Neuronal stem cell (in vitro differentiated cells): ENCODE measurements at places on chromosomes 13 and 19.
A peak's percentile ranks its signal among the peaks of the same experiment; 100 is the strongest.

DNA sequence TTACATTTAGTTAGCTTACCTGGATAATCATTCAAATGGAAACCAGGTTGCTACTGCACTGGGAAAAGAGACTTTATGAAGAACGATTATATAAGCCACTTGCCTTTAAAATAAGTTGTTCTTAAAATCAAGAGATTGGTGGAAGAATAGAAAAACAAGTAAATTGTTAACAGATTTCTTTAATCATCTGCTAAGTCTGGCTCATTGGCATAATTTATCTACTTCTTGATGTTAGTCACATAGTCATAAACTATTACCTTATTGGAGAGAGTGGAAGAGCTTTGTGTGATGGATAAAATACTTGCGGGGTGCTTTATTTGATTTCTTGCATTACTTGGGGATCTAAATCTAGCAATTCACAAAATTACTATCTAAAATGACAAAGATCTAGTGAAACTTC lies 6.8 kb downstream of the LSM14A start:
- no peaks in the 10 kb centered on the region for H3K36me3 ChIP-seq
- H3K4me1 ChIP-seq, result no peaks in the 10 kb centered on the region
- H3K27ac ChIP-seq, result no peak overlapping the region
- no peaks in the 10 kb centered on the region for H3K27me3 ChIP-seq
- no peak for DNase-seq

DNA sequence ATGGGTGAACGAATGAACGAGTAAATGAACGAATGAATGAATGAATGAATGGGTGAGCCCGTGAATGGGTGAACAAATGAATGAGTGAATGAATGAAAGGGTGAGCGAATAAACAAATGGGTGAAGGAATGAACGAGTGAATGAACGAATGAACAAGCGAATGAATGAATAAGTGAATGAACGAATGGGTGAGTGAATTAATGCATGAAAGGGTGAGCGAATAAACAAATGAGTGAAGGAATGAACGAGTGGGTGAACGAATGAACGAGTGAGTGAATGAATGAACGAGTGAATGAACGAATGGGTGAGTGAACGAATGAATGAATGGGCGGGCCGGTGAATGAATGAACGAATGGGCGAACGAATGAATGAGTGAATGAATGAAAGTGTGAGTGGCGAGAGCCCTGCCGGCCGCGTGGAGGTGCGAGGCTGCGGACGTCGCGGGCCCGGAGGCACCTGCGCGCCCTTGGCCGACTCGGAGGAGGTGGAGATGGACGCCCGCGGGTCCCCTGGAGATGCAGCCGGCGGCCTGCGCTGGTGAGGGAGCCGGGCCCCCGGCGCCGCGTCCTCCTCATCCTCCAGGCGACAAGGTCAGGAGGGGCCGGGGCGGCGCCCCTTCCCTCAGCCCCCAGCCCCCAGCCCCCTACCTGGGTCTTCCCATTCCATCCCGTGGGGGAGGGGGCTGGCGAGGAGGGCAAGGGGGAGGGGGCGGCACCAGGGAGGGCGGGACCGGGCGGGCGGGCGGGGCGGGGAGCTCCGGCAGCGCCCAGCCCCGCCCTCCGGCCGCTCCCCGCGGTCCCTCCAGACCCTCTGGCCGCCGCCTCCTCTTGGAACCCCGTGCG lies 15.4 kb downstream of the ANKRD24 start:
- no peaks in the 10 kb centered on the region for H3K36me3 ChIP-seq
- DNase-seq, result no peak
- H3K4me3 ChIP-seq, result no peak overlapping the region
- peaks cover 30% of the 10 kb centered on the region for H3K27me3 ChIP-seq
- H3K4me1 ChIP-seq, result no peaks in the 10 kb centered on the region
- H3K27ac ChIP-seq, result no peak overlapping the region

GRCh38 chr13:38350114-38350617 lies 515 bp downstream of the UFM1 start:
- H3K4me1 ChIP-seq, result peaks cover 9% of the 10 kb centered on the region
- H3K4me3 ChIP-seq, result peak overlapping the region; percentile 88
- H3K27ac ChIP-seq, result no peak overlapping the region

GRCh38 chr13:37270226-37271001 lies 164.9 kb upstream of the CSNK1A1L start:
- no peaks in the 10 kb centered on the region for H3K4me1 ChIP-seq
- no peak for DNase-seq
- H3K4me3 ChIP-seq, result no peak overlapping the region
- H3K27ac ChIP-seq, result no peak overlapping the region

DNA sequence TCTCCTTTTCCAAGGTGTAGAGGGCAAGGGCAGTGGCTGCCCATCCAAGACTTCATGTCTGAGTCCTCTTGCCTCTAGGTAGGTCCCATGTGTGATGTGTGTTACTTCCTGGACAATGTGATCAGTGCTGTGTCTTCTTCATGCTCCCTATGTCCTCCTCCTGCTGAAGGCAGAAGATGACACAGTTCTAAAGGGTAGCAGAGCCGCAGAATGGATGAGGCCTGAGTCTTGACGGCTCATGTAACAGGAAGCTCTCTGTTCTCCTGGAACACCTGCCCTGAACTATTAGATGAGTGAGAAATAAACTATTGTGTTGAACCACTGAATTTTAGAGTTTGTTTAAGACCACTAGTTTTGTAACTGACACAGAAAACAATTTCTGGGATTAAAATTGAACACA lies 165.9 kb downstream of the NDFIP2 start:
- H3K4me1 ChIP-seq, result no peaks in the 10 kb centered on the region
- no peaks in the 10 kb centered on the region for H3K27me3 ChIP-seq
- H3K27ac ChIP-seq, result no peak overlapping the region

DNA sequence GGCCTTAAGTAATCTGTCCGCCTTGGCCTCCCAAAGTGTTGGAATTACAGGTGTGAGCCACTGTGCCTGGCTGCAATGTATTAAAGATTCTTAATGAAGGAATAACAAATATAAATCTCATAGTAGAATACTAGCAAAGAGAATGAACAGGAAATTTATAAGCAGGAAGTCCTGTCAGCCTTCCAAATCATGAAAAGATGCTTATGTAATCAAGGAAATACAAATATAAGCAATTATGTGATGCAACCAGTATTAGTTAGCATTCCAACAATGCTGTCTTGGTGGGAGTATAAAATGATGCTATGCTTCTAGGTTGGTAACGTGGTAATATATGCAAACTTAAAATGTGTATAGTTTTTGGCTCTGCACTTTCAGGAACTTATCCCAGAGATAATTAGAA lies 133.8 kb downstream of the PDS5B start:
- H3K4me3 ChIP-seq, result no peak overlapping the region
- H3K36me3 ChIP-seq, result peaks cover 2% of the 10 kb centered on the region
- H3K4me1 ChIP-seq, result no peaks in the 10 kb centered on the region
- no peak for DNase-seq
- no peak overlapping the region for H3K27ac ChIP-seq

DNA sequence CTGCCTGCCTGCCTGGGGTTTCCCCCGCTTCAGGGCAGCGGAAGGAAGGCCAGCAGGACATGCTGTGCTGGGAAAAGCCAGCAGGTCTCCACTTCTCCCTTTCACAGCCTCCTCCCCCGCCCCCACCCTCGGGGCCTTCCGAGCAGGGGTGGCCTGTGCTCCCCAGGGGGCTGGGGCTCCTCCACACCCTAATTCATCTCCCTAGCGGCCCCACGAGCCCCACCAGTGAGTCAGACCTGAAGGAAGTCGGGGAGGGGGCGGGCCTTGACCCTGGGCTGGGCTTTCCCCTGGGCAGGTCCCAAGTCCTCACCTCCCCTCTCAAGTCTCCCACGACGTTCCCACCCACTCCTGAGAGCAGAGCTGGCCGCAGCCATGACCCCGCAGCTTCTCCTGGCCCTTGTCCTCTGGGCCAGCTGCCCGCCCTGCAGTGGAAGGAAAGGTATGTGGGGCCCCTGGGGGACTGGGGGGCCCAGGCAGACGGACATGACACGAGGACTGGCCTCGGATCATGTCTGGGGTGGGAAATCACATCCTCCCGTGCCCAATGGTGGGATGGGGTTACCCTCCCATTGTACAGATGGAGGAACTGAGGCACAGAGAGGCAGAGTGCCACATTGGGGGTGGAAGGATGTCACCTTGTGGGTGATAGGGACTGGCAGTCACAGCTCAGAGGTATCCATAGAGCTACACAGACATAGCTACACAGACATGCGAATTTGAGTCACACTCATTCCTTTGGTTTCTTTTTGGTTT lies at the start of gene EBI3:
Gene EBI3 (plus strand): TSS at position 345 of the 753 bp plus-strand sequence. CDS start 28 bp downstream, at position 373.
- DNase-seq, result no peak
- H3K4me3 ChIP-seq, result no peak within 1 kb of the TSS
- no peak within 1 kb of the TSS for H3K27ac ChIP-seq
- H3K36me3 ChIP-seq, result no peaks in the 10 kb centered on the region
- peaks cover 4% of the 10 kb centered on the region for H3K4me1 ChIP-seq

- no peak overlapping the region for H3K27ac ChIP-seq
- no peak overlapping the region for H3K4me3 ChIP-seq
- H3K36me3 ChIP-seq, result peaks cover 42% of the 10 kb centered on the region
- H3K27me3 ChIP-seq, result no peaks in the 10 kb centered on the region
- peaks cover 8% of the 10 kb centered on the region for H3K4me1 ChIP-seq
These were observed 5.4 kb downstream of the XAB2 start for GRCh38 chr19:7623725-7624603.

DNA sequence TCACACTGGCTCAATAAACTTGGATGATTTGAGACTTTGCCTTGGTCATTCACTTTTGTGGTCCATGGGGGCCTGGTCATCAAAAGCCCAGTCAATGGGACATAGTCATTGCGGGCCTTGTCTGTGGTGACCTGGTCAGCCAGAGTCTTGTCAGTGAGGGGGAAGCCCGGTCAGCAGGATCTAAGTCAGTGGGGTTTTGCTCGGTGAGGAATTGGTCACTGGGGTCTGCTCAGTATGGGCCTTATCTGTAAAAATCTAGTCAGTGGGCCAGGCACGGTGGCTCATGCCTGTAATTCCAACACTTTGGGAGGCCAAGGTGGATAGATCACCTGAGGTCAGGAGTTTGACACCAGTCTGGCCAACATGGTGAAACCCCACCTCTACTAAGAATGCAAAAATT lies 63.7 kb upstream of the TPM4 start:
- no peak overlapping the region for H3K4me3 ChIP-seq
- H3K4me1 ChIP-seq, result no peaks in the 10 kb centered on the region
- H3K27me3 ChIP-seq, result no peaks in the 10 kb centered on the region
- H3K27ac ChIP-seq, result no peak overlapping the region
- DNase-seq, result no peak
- H3K36me3 ChIP-seq, result no peaks in the 10 kb centered on the region

DNA sequence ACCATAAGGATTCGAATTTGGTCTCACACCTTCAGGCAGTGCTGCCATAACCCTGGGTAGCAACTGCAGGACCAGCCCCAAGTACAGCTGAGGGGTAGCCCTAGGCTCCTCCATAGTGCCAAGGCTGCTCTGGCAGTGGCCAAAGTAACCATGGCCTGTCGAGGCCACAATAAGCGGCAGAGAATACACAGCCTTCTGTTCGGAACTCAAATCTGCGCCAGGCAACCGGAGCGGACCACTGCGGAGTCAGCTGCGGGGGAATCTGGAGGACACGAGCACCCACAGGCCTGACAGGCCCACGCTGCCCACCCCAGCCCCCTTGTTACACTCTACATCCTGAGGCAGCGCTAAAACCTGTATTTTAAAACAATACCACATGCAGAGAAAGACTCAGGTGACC lies 48.7 kb downstream of the CCDC70 start:
- no peak overlapping the region for H3K27ac ChIP-seq
- no peaks in the 10 kb centered on the region for H3K27me3 ChIP-seq
- H3K4me3 ChIP-seq, result no peak overlapping the region
- no peak for DNase-seq
- H3K4me1 ChIP-seq, result peaks cover 3% of the 10 kb centered on the region

DNA sequence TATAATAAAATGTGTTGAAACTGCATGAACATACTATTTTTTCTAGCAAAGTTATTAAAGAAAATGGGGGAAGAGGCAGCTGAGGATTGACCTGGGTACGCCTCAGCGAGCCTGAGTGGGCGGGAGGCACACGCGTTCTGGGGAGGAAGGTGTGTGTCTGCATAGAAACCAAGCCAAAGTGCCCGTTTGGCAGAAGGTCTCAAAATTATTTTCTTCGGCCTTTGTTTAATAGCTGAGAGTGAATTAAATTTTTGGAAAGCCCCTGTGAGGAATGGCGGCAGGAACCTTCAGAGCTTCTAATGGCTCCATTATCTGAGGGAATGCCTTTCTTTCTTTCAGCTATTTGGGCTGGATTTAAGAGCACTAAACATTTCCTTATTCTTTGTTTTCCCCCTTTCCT lies 5.2 kb downstream of the ZIC2 start:
- no peaks in the 10 kb centered on the region for H3K27me3 ChIP-seq
- peaks cover 25% of the 10 kb centered on the region for H3K4me1 ChIP-seq
- peaks cover 17% of the 10 kb centered on the region for H3K36me3 ChIP-seq
- peak overlapping the region; percentile 40 for H3K4me3 ChIP-seq
- H3K27ac ChIP-seq, result peak overlapping the region; percentile 36
- no peak for DNase-seq

DNA sequence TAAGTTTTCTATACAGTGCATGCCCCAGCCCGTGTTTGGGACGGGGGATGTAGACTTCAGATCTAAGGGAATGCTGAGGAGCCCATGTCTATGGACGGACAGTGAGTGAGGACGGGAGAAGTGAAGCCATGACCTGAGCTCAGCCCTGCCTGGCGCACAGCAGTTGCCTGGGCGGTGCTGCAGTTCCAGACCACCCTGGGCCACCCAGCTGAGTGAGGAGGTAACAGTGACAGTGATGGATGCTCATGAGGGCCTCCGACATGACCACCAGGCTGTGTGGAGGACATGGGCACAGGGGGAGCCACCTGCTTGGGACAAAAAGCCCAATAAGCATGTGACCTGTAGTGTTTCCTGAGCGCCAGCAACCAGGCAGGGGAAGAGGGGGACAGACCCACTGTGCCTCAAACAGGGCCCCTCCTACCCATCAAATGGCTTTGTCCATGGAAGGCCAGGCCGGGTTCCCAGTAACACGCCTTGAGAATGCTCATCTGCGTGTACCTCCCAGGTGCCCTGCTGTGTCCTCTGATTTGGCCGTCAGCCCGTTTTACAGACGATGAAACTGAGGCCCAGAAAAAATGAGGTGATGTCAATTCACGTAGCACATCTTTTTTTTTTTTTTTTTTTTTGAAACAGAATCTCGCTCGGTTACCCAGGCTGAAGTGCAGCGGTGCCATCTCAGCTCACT lies 22.6 kb downstream of the NOSIP start:
- H3K27ac ChIP-seq, result no peak overlapping the region
- H3K4me1 ChIP-seq, result no peaks in the 10 kb centered on the region

DNA sequence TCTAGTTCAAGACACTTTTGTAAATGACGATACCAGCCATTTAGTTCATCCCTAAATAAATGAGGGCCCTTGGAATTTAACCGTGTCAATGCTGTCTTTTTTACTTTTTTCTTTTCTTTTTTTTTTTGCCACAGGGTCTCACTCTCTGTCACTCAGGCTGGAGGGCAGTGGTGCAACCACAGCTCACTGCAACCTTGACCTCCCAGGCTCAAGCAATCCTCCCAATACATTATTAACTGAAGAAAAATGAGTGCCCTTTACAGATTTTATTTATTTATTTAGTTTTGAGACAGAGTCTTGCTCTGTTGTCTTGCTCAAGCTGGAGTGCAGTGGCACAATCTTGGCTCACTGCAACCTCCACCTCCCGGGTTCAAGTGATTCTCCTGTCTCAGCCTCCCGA lies 2.9 kb upstream of the MED4 start:
- H3K27ac ChIP-seq, result no peak overlapping the region
- no peak for DNase-seq
- peaks cover under 1% of the 10 kb centered on the region for H3K36me3 ChIP-seq
- H3K4me3 ChIP-seq, result no peak overlapping the region
- peaks cover under 1% of the 10 kb centered on the region for H3K27me3 ChIP-seq

- H3K27ac ChIP-seq, result no peak overlapping the region
- no peaks in the 10 kb centered on the region for H3K36me3 ChIP-seq
- no peaks in the 10 kb centered on the region for H3K27me3 ChIP-seq
These were observed 53.4 kb downstream of the FLT3 start for GRCh38 chr13:28046981-28047380.
